ENCODE measurements at places on chromosomes 6 and 20.

DNA sequence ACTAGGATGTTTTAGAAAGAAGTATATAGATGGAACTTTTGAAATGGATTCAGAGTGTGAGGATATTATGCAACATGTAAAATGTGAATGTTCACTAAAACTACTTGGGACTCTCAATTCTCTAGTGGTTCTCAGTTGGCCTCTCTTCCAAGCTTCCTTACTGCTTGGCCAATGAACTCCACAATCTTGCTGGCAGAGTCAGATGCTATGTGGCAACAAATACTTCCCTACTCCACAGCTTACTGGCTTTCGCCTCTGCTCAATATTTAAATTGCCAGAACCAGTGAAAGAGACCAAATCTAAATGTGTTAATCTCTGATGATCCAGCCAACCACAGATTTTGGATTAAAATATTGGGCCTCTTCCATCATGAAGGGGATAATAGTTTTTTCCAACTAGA is 138.4 kb downstream of the HTR1B start:
- no peak for DNase-seq

GRCh38 chr6:6659600-6660327 is 71.2 kb downstream of the LY86 start:
- DNase-seq: peak; percentile 66

DNA sequence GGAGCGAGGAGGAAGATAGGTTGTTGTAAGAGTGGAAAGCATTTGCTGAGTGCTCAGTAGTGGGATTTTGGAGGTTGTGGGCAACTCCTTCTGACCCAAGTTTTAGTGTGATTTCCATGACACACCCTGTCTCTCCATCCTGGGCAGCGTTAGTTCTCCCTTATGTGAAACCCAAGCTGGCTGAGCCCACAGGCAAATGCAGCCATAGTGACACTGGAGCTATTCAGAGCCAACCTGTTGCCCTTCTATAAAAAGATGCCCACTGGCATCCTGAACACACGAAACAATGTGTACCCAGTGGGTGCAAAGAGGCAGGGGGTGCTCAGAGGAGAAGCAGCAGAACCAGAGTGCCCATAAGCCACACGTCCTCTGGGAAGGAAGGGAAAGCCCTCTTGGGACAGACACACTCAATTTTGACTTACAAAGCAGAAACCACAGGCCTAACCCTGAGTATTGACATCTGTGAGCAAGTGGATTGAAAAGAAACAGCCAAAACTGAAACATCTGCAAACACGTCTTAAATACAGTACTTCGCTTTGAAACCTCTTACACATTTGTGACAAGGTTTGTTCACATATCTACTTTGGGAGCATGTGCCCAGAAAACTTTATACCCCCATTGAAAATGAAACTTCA is 54.6 kb downstream of the BPIFB1 start:
- no peak for DNase-seq

GRCh38 chr20:22762576-22763256 is 178.3 kb upstream of the FOXA2 start:
- no peak for DNase-seq

DNA sequence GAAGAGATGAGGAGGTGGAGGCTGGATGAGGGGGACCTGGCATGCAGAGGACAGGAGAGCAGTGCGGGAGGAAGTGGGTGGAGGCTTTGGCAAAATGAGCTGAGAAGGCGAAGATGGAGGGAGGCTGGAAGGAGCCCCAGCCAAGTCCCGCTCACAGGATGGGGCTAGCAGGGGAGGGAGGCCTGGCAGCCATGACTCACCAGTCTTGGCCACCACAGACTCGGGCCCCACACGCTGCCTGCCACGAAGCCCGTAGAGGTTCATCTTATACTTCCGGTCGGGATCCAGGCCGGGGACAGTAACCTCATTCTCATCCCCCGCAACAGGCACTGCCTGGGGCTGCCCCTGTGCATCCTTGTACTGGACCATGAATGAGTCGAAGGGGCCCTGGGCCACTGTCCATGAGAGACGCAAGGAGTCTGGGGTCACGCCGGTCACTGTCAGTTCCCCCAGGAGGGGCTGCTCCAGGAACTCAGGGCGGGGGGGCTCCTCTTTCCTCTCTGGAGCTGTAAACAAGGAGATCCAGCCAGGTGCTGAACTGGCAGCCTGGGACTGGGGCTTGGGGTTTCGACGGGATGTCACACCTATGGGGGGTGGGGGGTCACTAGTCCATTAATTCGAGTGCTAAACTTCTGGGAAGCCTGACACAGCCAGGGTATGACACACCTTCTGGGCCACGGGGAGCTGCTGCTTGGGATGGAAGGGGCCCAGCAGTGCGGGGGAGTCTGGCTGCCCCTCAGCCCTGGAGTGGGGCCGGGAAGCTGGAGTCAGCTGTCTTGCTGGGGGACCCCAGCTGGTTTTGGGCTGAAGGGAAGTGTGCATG is 27.8 kb downstream of the TNXB start:
- peak; percentile 35 for DNase-seq

DNA sequence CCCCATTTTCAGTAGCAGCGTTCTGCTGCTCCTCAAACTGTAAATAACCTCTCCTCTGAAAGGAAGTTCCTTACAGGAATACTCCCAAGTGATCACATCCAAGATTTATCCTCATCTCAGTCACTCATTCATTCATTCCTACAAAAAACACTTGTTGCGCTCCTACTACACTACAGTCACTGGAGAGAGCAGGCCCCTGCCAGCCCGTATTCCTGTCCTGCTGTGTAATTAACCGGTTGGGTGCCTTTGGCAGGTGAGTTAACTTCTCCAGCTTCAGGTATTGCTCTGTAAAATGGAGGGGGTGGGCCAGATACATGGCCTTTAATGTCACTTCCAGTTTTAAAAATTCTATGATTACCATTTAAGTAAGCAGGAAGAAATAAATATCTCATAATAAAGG is 15.0 kb upstream of the ZBTB24 start:
- DNase-seq: no peak

- no peak for DNase-seq
Observed at GRCh38 chr6:53066077-53066417, 843 bp downstream of the FBXO9 start.

DNA sequence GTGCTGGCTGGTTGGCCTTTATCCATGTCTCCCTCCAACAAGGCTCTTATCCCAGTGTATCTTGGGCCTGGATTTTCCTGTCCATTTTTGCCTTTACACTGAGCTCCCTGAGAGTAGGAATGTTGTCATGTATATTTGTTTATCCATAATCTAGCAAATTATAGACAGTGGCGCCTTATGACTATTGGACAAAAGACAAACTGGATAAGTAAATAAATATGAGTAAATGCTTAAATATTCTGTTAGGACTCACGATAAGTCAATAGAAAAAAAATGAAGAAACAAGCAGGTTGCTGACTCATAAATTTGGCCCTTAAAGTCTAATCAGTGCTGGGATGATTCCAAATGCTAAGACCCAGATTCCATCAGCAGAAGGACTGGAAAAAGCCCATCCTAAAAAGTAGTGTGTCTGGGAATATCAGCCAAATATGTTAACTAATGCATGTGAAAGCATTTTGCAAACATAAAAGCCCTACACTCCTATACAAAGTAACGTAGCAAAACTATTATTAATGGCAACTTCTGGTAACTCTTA is 55.0 kb upstream of the PCSK2 start:
- no peak for DNase-seq

DNA sequence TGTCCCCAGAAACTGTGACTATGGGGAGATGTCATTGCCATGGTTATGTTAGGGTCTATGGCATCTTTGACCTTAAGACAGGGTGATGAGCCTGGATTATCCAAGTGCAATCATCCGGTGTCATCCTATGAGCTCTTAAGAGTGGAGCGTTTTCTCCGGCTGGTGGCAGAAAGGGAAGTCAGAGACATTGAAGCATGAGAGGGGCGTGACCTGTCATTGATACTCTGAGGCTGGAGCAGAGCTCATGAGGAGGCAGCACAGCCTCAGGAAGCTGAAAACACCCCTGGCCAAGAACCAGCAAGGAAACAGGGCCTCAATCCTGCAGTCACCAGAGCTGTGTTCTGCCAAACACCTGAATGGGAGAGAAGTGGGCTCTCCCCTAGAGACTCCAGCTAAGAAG is 59.6 kb downstream of the ANKRD60 start:
- DNase-seq: no peak

DNA sequence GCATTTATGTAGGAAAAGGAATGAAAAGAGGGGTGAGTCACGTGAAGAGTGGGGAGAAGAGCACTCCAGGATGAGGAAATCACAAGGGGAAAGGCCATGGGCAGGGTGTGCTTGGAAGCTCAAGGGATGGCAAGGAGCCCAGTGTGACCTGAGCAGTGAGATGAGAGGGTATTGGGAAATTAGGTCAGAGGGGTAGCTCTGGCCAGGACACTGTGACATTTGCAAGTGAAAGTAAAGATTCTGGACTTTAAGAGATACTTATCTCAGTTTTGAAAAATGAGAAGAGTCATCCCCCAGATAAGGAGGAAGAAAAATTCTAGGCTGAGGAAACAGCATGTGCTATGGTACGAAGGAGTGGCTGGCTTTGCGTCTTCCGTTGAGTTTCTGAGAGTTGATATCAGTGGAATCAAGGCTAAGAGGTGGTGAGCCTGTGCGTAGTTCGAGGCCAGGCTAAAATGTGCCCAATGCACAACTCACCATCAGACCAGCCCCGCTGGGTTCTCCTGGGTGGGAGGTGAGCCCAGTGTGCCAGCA is 79.9 kb downstream of the GCLC start:
- no peak for DNase-seq

DNA sequence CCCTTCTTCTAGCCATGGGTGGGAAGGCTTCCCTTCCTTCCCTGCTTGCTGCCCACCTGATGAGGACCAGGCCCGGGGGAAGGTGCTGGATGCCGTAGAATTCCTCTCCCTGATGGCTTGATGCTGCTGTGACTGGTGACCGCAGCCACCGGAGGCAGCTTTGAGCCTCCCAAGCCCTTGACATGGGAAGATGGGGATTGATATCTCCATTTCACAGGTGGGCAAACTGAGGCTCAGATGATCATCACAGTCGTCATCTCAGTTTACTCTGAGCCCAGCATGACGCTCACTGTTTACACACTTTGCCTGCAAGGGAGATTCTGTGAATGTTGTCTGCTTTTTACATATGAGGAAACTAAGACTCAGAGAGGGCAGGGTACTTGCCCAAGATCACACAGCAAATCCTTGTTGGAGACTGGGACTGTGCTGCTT is 43.9 kb downstream of the SRC start:
- DNase-seq: no peak

GRCh38 chr20:3734111-3734843 is 1.8 kb downstream of the HSPA12B start:
- DNase-seq: no peak

- DNase-seq: no peak
Observed at GRCh38 chr20:15930311-15931305, 642.6 kb downstream of the KIF16B start.

DNA sequence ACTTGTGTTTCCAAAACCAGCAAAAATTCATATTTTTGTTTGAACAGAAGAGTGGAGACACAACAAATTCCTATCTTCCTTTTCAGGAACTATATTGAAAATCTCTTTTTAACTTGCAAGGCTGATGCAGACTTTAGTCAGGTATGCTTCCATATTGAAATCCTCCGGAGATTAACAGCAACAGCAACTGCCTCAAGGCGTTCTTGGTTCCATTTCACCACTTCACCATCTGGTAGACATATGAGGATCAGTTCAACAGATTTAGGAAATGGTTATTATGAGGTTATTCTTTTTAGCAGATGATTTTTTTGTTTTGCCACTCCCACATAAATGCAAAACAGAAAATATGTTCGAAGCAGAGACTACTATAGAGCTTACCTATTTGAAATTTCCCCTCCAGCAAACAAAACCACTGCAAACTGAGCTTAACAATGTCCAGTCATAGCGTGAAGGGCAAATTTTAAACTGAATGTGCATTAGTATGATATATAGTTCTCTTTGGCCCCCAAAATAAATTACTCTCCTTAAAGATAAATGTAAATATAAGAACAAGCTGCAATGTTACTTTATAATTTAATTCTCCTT is 520.5 kb upstream of the ADGRB3 start:
- no peak for DNase-seq

DNA sequence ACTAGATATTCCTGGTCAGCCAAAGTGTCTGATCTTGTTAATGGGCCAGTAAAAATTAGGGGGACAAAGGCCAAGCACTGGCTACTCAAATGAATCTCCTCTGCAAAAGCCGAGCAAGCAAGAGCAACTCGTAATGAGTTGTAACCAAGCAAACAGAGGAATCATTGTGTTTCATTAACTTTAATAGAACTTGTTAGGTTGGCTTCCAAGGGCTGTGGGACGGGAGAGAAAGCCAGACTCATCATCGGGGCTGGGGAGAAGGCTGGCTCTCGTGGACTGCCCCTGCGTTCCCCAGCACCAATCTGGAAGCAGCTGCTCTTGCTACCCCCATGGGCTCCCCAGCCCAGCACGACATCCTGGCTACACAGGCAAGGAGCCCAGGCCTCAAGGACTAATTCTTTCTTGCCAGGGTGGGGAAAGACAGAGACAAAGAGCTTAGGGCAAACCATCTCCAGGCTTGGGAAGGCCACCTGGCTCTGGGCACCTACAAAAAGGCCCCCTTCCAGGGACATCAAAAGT is 10.5 kb upstream of the SCUBE3 start:
- DNase-seq: no peak

- peak; percentile 15 for DNase-seq
Observed at GRCh38 chr6:143802833-143803565, 40.1 kb upstream of the LTV1 start.

GRCh38 chr6:84921891-84922290 is 157.5 kb upstream of the TBX18 start:
- DNase-seq: no peak

- DNase-seq: no peak
Observed at GRCh38 chr6:51450248-51450957, 631.7 kb downstream of the TFAP2B start.

DNA sequence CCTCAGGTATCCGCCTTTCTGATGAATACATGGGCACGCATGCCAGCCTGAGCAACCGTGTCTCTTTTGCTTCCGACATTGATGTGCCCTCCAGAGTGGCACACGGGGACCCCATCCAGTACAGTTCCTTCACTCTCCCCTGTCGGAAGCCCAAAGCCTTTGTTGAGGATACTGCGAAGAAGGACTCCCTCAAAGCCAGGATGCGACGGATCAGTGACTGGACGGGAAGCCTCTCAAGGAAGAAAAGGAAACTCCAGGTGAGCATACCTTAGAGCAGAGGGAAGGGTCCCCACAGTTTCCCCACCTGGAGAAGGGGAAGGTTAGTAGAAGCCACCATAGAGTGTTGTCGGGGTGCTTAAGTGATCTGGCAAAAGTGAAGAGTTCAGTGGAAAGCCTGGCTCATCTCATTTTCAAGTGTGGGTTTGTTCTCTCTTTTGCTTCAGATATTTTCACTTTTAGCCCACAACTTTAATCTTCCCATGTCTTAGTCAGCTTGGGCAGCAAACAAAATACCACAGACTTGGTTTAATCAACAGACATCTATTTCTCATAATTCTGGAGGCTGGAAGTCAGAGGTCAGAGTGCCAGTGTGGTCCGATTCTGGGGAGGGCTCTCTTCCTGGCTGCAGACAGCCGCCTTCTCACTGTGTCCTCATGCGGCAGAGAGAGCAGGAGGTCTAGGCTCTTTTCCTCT is 133.5 kb upstream of the CLDN20 start:
- no peak for DNase-seq
